Stimulated activated CD8-positive, alpha-beta memory T cell treated with anti-CD3 and anti-CD28 coated beads, Interleukin-2, amount 100 ng/mL, for 48 hours (primary cell): ENCODE measurements at places on chromosomes 6 and 20.

GRCh38 chr20:17938871-17939619, 29.5 kb downstream of the SNX5 start:
- peak; percentile 46 for DNase-seq

- no peak for DNase-seq
Observed at GRCh38 chr6:88916615-88917208, 46.7 kb downstream of the RNGTT start.

DNA sequence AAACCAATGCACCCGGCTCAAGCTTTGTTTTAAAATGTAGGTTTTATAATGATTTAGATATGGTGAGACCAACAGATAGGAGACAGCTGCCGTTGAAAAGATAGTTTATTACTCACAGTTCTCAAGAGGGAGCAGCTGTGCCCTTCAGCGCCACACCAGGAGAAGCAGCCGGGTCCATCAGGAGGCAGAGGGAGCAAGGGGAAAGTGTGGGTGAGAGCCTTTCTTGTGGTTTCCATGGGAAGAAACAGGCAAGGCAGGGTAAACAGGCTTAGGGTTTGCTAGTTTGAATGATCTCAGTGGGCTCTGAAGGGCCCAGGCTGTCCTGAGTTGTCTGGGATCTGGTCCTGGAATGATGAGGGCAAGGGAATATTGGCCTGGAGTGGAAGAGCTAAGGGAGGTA, 117.7 kb upstream of the PLCB4 start:
- no peak for DNase-seq

- no peak for DNase-seq
Observed at GRCh38 chr6:7894262-7895124, 16.1 kb downstream of the TXNDC5 start.

DNA sequence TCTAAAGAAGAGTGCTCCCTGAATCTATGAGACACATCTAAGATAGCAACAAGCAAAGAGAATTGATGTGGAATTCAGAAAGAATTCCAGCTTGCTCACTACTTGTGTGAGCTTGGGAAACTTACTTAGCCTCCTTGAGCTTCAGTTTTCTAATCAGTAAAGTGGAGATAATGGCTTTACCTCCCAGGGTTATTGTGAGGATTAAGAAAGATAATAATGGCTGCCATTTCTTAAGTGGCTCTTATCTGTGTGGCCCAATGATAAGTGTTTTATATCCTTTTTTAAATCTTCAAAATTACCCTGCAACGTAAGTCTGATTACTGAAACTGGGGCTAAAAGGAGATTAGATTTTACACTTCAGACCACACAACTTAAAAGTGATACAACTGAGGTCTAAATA, 418.5 kb downstream of the LMBRD1 start:
- DNase-seq = no peak

DNA sequence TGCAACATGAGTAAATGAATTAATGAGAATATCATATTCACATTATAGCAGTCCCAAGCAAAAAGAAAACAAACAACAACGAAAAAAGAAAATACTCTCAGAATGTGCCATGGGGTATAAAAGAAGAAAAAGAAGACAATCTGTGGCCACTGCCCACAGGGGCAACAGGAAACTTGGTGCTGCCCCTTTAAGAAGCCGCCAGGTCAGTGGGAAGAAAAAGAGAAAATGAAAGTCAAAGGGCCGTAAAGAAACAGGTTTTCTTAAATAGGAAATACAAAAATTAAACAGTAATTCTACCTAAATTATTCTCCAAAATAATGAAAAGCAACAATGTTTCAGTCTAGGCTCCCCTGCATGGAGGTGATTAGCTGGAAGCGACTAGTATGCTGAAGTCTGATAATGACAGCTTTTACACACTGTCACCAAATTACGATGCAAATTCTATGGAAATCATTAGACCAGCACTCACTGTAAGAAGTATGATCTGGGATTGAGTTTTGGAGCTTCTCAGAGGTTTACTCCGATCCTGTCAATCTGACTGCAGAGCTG, 23.6 kb downstream of the GMDS start:
- no peak for DNase-seq

GRCh38 chr20:49319208-49319809, 41.5 kb upstream of the ZNFX1 start:
- no peak for DNase-seq

DNA sequence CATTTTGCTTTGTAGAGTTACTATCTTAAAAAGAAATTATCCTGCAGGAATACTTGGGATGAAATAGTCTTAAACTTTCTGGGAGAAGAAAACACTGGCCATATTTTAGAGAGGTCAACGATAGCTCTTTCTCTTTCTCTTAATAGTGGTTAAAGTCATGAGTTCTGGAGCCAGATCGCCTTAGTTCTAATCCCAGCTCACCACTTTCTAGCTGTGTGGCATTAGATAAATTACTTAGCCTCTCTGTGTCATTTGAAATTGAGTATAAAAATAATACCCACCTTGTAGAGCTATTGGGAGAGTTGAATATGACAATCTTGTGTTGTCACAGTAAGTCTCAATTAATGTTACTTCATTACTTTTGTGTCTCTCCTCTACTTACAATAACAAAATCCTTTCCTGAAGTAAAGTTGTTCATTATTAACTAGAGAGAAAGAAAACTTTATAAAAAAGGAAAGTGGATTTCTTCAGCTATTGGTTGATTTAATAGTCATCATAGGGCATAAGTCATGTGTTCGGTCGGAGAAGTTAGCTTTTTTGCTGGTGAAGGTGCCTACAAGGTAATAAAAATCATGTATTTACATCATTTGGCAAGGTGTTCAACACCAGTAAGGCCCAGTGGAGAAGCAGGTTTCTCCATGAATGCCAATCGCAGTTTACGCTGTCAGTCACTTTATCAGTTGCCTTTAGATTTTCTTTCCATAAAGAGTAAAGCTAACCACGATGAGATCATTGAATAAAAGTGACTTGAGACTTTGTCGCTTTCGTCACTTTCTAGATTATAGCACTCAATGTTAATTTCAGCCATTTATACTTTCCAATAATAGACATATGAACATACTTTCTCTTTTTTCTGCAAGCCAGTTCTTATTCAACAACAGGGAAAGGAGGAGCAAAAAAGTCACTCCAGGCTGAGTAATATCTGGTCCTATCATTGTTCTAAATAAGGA, 2.0 kb downstream of the NEDD9 start:
- DNase-seq = no peak

DNA sequence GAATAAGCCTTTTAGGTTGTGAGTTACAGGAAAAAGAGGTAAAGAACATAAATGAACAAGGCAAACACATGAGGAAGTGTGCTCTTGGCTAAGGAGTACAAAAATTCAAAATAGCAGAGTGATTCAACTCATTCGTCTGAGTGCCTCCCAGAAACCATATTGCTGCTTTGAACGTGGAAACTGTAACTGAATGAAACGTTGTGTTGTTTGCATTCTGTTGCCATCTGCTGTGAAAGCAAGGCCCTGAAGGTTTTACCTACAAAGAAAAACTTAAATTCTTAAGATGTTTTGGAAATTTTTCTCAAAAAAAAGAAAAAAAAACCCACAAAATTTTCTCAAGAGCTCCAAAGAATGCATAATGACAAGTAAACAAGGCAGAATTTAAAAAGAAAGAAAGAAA, 375.4 kb upstream of the HS3ST5 start:
- DNase-seq = no peak

GRCh38 chr6:84508981-84509380, 255.4 kb downstream of the TBX18 start:
- no peak for DNase-seq

DNA sequence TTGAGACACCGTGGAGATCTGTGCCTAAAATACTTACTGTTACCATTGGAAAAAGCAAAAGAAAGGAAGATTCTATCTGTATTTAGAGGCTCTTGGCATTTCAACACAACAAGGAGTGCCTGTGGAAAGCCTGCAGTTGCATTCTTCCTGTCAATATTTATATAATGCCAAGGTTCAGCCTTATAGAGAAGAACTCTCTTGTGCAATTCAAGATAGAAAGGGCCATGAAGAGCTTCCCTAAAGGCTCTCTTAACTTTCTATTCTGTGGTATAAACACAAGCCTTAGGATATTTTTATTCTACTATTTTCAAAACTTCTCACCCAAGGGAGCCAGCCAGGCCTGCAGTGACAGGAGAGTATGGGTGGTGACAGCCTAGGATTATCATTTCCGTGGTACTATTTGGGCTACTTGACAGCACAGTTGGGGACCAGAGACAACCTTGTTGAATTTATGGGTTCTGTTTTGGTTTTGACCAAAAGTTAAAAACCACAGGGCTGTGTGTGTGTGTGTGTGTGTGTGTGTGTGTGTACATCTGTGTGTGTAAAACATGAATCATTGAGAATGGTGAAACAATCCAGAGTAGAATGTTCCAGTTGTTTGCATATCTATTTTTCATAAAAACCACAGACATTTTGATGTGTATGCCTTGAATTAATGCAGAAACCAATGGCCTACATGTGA, 700.9 kb upstream of the SLC35B3 start:
- no peak for DNase-seq

DNA sequence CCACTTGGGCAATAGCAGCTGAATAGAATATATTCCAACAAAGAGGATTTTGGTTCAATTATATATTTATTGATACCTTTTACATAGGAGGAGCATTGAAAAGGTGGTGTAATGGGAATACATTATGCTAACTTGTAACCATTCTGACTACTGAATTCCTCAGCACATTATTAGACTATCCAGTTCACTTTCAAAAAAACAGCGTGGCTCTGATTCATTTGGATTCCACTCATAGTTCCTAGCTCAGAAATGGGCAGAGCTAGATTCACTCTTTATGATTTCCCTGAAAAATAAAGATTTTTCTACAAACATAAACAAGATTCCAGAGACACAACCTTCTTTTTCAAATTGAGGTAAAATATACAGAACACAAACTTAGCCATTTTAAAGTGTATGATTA, 9.2 kb upstream of the TRERF1 start:
- no peak for DNase-seq

- no peak for DNase-seq
Observed at GRCh38 chr20:55632592-55632991, 372.7 kb downstream of the CBLN4 start.

DNA sequence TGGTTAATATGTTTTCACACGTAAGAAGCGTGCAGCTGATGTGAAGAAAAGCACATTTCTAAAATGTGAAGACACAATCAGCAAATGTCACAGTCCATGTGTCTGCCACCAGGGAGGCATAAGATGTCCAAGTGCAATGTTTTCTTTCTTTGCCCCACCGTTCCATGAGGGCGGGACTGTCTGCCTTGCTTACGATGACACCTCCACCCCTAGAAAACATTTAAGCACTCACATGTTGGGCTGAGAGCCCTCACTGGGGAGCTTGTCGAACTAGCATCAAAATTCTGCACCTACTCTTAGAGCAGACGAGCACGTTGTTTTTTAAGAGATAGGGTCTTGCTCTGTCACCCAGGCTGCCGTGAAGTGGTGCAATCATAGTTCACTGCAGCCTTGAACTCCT, 57.6 kb downstream of the PSMG4 start:
- no peak for DNase-seq

DNA sequence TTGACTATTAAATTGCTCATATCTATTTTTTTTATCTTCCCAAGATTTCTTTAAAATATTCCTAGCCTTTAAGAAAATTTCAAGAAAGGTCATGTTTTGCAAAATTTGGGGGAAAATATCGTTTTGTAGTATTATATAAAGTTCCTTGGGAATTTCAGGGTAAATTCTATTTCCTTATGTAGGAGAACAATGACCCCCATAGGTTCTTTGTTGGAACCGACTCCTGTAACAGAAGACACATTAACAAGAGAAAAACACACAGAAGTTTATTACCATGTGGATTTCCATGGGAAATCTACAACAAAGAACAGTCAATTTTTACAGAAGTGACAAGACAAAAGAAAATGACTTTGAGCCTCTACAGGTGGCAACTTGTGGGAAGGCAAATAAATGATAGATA, 68.1 kb downstream of the ADGB start:
- no peak for DNase-seq

GRCh38 chr20:58640446-58640845, 10.6 kb upstream of the STX16 start:
- no peak for DNase-seq

DNA sequence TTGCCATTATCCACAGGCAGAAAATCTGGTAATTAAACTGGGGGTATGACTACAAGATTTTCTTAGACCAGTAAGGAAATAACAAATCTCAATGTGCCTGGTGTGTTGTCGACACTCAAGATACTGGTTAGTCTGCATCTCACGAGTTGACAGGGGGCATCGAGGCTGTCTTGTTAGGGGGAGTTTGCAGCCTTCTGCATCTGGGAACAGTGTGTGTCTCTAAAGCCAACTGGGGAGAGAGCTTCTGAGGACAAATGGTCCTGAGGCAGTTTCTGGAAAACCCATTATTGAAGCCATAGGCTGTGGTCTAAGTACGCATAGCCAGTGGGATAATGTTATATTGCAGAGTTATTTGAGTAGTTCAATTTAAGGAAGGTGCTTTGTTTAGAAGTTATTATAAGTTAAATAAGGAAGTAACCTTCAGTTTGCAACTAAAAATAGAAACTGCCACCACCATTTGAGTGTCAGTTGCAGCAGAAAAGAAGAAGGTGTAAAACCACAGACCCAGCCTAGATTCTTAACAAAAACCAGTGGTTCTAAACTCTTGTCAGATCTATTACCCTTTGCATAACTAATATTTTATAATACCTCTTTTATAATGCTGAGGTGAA, 15.4 kb upstream of the MAPK13 start:
- DNase-seq = no peak

DNA sequence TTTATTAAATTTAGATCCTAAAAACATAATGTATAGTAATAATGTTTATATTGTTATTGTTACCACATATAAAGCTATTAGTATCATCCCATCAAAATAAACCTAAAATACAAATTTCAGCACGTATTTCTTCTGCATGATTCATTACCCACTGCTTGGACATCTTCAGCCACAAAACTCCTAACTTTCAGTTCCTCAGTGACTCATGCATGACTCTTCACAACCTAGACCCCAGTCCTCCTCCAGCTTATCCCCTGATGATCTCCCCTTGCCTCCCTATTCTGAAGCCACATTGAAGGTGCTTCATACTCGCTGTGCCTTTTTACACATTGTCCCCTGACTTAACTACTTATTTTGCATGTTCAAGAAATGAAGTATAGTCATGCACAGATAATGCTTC, 11.2 kb upstream of the GPRC6A start:
- DNase-seq = no peak

DNA sequence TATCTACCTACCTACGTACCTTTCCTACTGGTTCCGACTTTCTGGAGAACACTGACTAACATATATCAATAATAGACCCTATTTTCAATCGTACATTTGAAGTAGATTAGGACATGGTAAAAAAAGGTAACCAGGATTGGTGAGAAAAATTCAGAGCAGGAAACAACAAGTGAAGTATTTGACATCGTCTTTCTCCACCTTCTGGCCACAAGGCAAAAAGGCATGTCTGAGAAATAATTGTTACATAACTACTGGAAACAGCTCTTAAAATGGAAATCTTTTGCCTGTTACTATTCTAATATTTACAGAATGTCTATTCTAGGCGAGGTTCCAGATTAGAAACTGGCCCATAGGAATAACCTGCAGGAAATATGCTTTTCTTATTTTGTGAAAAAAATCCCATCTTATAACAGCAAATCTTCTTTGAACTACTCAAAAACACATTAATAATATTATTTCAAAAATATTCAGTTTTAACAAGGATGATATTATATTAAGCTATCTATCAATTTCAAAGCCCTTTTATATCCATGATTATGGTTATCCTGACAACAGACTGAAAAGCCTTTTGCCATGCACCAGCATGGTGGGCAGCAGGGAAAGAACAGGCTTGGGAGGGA, 80.8 kb downstream of the RCAN2 start:
- no peak for DNase-seq
